ENCODE measurements at places on chromosomes 6 and 20. TPM values are rescaled to one million over a fixed set of nuclear protein-coding genes. Genes with fewer than 3 reads are reported as not detected.

The AGER gene
- 45.4 TPM for total RNA-seq

The POM121L2 gene
- total RNA-seq = not detected

The SCUBE3 gene
- not detected for total RNA-seq

The CST2 gene
- not detected for total RNA-seq

The OLIG3 gene
- total RNA-seq = not detected

The TTLL9 gene
- total RNA-seq = not detected

The SIRPB1 gene
- 4.5 TPM for total RNA-seq

The SLC17A2 gene
- total RNA-seq = not detected

The TULP4 gene
- total RNA-seq = 36.3 TPM

The DDRGK1 gene
- 58.9 TPM for total RNA-seq

The TMEM244 gene
- not detected for total RNA-seq

The PTK7 gene
- 1.3 TPM for total RNA-seq

The C2 gene
- 1.3 TPM for total RNA-seq

The TFB1M gene
- total RNA-seq = 25.8 TPM

The LRRN4 gene
- not detected for total RNA-seq

The PSMF1 gene
- 127 TPM for total RNA-seq

The RNF39 gene
- not detected for total RNA-seq

The TMEM74B gene
- not detected for total RNA-seq

The CD24 gene
- 0.31 TPM for total RNA-seq

The CYP39A1 gene
- not detected for total RNA-seq

The MKKS gene
- 9.4 TPM for total RNA-seq

The MUCL3 gene
- total RNA-seq = not detected

The ENPP4 gene
- 5.0 TPM for total RNA-seq

The RBPJL gene
- total RNA-seq = not detected
